ENCODE measurements at places on chromosomes 4 and X.

DNA sequence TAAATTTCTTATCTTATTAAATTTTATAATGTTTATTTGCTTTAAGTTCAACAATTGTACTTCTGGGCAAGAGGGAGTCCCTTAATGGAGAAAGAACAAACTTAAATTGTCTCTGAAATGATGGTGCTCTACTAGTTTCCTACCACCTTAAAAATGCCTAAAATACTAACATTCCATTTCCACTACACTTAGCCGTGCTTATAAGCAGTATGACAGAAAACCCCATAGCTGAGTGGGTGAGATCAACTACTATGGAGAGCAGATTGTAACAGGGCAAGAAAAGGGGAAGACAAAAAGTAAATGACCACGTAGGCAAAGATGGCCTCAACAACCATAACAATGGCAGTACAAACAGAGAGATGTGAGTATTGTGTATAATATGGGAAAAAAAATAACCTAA, 35.0 kb downstream of the RFC1 start:
- DNase-seq, result no peak

- no peak for DNase-seq
Measured at GRCh38 chr4:10743357-10743756, 58.8 kb upstream of the CLNK start.

GRCh38 chrX:74015379-74016019, 288.5 kb upstream of the ZCCHC13 start:
- DNase-seq, result peak; percentile 40

DNA sequence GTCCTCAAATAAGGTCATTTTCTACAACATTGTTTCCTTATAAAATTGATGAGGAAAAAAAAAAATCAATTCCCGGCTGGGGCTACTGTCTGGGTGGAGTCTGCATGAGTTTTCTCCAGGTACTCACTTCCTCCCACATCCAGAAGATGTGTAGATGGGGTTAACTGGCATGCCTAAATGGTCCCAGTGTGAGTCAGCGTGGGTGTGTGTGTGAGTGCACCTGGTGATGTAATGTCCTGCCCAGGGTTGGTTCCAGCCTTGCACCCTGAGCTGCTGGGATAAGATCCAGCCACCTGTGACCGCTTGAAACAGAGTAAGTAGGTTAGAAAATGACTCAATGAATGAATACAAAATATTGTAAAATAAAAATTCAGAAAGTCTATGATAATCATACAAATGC, 11.1 kb downstream of the USP26 start:
- no peak for DNase-seq

DNA sequence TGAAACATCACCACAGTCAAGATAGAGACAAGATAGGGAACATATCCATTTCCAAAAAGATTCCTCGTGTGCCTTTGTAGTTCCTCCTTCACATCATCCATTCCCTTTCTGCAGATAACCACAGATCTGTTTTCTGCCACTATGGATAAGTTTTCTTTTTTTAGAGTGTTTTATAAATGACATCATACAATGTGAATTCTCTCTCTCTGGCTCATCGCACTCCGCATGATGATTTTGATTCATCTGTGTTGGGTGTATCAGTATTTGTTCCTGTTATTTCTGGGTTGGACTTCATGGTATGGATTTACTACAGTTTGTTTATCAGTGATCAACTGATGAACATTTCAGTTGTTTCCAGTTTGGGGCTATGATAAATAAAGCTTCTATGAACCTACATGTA, 23.2 kb upstream of the ANXA3 start:
- DNase-seq, result no peak

GRCh38 chr4:140240237-140240636, 86.3 kb upstream of the MAML3 start:
- no peak for DNase-seq

- DNase-seq, result no peak
Measured at GRCh38 chr4:3010577-3010976, 47.2 kb downstream of the GRK4 start.

- DNase-seq, result no peak
Measured at GRCh38 chr4:7620086-7620813, 185.5 kb upstream of the PSAPL1 start.

DNA sequence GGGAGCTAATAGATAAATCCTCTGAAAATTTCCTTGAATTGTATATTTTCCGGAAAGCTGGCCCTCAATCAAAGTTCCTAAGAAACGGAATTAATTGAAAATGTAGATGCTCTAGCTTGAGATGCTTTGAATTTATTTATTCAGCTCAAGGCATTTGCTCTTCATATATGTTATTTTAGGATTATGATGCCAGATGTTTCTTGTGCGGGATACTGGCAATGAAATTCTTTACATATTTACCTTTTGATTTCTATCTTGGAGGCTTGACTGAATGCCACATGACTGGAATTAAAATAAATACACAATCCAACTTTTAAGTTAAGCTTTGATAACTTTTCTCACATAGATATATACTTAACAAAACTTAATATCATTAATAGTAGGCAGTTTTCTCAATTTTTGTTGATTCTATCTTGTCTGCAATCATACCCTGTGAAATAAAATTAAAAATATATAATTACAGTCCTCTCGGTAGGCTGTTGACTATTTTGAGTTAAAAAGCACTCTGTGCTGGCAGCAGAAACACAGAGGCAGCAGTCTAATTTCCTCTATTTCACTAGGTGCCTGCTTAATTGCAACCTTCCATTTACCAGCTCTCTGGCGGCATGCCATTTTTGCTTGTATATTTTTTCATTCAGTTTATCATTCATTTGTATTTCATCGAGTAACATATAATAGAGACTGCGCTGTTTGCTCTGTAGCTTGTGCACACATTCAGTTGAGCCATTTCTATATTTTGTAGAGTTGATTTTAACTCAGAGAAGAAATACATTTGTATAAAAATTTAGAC, 991.5 kb downstream of the ADGRL3 start:
- DNase-seq, result no peak

DNA sequence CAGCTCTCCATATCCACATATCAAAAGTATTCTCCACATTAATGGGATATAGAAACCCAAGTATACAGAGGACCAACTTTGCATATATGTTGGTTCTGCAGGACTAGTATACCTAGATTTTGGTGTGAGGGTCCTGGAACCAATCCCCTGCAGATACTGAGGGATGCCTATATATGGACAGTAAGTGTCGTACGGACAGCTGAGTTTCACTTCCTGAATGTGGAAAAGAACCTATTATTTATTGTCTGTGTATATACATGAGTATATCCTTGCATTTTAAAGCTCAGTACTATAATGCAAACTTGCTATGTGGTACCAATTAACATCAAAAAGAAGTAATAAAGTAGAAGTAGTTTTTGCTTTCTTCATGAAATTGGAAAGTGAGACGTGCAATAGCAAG, 101.9 kb downstream of the FBXW7 start:
- DNase-seq, result no peak

GRCh38 chr4:40389986-40390385, 54.9 kb downstream of the CHRNA9 start:
- no peak for DNase-seq

- DNase-seq, result no peak
Measured at GRCh38 chrX:69496183-69496582, 7.9 kb upstream of the NALF2 start.

GRCh38 chr4:114926583-114926982, 186.8 kb downstream of the NDST4 start:
- DNase-seq, result no peak

- DNase-seq, result no peak
Measured at GRCh38 chr4:21946858-21947257, 1.7 kb downstream of the KCNIP4 start.

- DNase-seq, result no peak
Measured at GRCh38 chr4:185682236-185682635, 129.8 kb downstream of the SORBS2 start.

DNA sequence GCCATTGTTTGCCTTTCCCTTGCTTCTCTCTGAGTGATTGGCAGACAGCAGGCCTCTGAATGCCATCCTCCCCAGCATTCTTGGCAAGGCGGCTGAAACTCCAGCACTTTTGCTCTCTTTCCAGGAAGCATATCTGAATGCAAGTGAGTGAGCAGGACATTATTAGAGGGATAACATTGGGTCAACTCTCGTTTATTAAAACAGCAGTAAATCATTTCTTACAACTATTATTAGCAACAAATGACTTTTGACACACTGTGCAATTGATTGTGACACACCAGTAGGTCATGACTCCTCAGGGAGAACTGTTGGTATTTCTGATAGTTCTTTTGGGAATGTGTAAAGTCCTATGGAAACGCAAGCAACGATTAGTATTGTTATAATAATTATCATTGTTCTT, 103.8 kb downstream of the EFNB1 start:
- DNase-seq, result no peak

- no peak for DNase-seq
Measured at GRCh38 chr4:12265554-12265953, 836.9 kb upstream of the HS3ST1 start.

DNA sequence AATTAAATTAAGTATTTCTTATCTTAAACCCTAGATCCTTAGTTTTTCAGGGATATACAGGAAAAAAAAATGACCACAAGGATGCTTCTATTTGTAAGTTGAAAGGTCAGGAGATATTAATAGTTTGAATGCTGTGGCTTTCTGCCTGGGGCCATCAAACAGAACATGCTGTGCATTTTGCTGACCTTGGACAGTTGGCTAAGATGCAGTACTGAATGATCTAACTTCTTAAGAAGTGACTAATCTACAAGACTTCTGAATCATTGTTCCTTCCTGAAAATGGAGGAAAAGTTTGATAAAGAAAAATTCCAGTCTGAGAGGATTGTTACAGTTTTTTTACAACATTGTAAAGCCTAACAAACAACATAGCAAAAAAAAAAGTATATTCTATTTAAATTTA, 237.8 kb upstream of the JADE1 start:
- no peak for DNase-seq

DNA sequence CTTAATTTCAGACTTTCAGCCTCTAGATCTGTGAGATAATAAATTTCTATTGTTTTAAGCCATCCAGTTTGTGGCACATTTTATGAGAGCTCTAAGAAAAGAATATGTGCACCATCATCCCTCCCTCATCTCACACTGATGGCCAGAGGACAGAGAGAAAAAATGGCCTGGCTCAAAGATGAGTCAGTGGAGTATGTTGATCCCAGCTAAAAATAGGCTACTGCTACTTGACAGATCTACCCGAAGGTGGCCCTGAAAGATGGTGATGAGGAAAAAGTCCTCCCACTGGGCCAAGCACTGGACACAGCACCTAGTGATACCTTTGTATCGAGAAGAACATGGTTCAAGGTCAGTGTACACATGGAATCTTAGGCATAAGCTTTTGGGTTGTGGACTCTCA, 38.2 kb upstream of the DCTD start:
- DNase-seq, result no peak

GRCh38 chr4:78720994-78721677, 55.0 kb upstream of the BMP2K start:
- no peak for DNase-seq

DNA sequence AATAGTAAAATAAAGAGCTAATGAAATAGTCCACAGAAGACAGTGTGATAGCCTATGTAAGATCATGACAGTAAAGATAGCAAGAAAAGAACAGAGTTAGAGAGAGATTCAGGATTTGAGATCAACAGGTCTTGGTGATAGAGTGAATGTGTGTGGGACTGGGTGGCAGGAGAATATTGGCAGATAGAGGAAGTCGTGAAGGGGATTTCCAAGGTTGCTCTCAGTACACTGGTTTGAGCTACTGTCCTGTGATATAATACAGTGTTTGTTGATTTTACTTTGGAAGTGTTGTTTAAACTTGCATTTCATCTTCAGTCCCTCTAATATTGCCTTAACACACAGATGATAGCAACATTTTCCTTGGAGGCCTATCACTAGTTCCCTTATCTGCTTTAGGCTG, 44.1 kb downstream of the DTHD1 start:
- DNase-seq, result no peak

GRCh38 chr4:159446266-159446976, 343.5 kb downstream of the RAPGEF2 start:
- no peak for DNase-seq

- DNase-seq, result no peak
Measured at GRCh38 chrX:78327370-78328086, at the start of gene CYSLTR1. Gene CYSLTR1 (minus strand): TSS chrX:78327611. CDS start chrX:78273746, 53,865 bp downstream.

- DNase-seq, result no peak
Measured at GRCh38 chr4:88353324-88353723, 25.3 kb upstream of the HERC6 start.

- DNase-seq, result no peak
Measured at GRCh38 chr4:40254608-40255392, 58.0 kb downstream of the RHOH start.

DNA sequence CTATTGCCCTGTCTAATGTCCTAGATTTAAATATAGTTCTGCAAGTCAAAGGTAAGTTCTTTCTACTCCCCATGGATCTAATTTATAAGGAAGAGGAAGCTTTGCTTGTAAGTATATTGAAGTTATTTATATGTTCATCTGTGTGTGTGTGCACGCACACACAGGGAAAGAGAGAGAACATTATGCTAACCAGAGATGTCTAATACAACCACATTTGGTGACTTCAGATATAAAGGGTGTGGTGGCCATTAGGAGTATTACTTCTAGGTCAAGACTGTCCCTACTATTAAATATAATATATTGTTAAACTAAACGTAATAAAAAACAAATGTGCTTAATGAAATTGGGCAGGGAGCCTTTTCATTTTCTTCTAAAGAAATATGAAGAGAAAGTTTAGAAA, 4.1 kb downstream of the DCK start:
- DNase-seq, result no peak

- DNase-seq, result no peak
Measured at GRCh38 chr4:111066001-111066400, 443.1 kb upstream of the PITX2 start.

DNA sequence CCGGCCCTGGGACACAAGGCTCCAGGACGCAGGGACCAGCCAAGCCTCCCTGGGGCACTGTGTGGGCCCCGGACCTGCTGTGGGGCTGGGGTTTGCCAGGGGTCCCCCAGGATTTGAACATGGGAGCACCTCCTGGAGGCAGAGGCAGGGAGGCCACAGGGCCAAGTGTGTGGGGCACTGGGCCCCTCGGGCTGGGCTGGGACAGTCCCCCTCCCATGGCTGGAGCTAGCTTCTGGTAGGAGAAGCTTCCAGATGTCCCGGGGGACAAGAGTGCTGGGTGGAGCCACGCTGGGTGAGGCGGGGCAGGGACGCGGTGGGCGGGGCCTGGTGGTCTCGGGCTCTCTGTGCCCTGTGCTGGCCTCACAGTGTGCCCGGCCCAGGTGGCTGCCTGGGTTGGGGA, 18.6 kb downstream of the FGFRL1 start:
- no peak for DNase-seq

GRCh38 chrX:85922821-85923220, 124.5 kb downstream of the CHM start:
- DNase-seq, result no peak

DNA sequence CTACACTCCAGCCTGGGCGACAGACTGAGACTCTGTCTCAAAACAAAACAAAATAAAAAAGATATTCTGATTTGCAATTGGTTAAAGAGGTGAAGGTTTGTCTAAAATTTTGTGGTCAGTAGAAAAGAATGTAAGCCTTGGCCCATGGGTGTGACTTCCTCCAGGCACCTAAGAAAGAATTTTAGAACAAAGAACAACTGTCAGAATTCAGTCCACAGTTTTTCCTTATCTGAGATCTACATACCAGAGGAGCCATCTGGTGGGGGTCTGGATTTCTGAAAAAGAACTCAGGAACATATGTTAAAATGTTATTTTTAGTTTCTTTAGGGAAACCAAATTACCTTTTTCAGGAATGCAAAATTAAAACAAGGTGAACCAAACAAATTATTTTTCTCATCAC, 434.1 kb downstream of the ANKRD50 start:
- no peak for DNase-seq

GRCh38 chrX:20383477-20383876, 116.8 kb upstream of the RPS6KA3 start:
- DNase-seq, result no peak

- peak; percentile 15 for DNase-seq
Measured at GRCh38 chr4:152045449-152045806, 284.6 kb upstream of the GATB start.

Data from stimulated activated naive CD4-positive, alpha-beta T cell (primary cell).